ENCODE measurements at places on chromosomes 4 and X. TPM values are rescaled to one million over a fixed set of nuclear protein-coding genes. Genes with fewer than 3 reads are reported as not detected.

Gene TLR6
- 3.2 TPM for polyA plus RNA-seq

Gene RS1
- polyA plus RNA-seq: not detected

Gene EDNRA
- not detected for polyA plus RNA-seq

Gene MXRA5
- polyA plus RNA-seq: not detected

Data from sigmoid colon (tissue), 7 donors.